ENCODE measurements at places on chromosomes 5 and 9.

- no peak for DNase-seq
These were observed 77.0 kb upstream of the TMC1 start for GRCh38 chr9:72444435-72444834.

DNA sequence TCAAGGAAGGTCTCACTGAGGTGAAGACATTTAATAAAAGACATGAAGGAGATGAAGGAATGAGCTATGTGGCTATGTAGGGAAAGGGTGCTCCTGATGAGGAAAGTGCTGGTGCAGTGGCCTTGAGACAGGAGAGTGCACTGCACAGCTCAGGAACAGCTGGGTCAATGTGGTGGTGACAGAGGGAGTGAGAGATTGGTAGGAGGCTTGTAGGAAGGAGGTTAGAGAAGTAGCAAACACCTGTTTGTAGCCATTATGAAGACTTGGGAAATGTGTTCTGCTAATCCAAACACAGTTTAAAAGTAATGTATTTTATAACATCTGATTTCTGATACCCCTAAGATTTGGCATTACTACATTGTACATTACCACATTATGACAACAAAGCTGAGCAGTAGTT lies 115.1 kb upstream of the MTAP start:
- DNase-seq = no peak

DNA sequence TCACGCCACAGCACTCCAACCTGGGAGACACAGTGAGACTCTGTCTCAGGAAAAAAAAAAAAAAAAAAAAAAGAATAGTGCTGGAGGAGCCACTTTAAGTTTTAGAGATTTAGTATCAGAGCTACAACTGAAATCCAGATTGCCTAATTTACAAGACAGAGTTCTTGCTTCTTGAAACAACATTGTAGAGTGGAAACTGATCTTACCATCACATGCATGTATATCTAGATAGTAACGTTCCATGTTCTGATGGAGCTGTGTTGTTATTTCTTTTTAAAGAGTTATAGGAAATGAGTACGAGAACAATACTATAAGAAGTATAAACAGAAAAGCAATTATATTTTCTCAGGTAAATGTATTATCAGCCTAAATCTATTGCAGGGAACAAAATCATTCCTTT lies 48.9 kb downstream of the TBCA start:
- no peak for DNase-seq

- DNase-seq = no peak
These were observed 25.4 kb upstream of the ELL2 start for GRCh38 chr5:95986937-95987520.

- DNase-seq = no peak
These were observed 75.3 kb downstream of the SLC1A3 start for GRCh38 chr5:36681711-36682110.

- no peak for DNase-seq
These were observed 116.5 kb downstream of the GDNF start for GRCh38 chr5:37723162-37723961.

GRCh38 chr9:91037511-91038482 lies 236.2 kb downstream of the SYK start:
- DNase-seq = peak; percentile 84

- no peak for DNase-seq
These were observed 388 bp upstream of the MED10 start for GRCh38 chr5:6378766-6379103.

DNA sequence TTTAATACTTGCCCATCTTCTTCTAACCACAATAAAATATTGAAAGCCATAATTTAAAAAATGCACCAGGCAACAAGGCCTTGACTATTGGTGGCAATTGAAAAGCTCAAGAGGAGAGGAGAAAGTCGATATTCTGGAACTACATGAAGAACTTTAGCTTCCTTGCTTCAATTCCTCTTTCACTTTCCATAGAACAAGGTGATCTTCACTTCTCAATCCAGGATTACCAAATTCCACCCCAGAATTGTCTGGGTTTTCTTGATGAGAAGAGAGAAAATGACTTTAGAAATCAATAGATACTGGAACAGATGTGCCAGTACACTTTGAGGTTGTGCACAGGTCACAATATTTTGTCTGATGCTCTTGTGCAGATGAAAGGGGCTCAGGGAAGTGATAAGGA lies 52.2 kb downstream of the PTCD2 start:
- DNase-seq = no peak

- DNase-seq = no peak
These were observed 39.0 kb downstream of the KCNIP1 start for GRCh38 chr5:170542691-170543293.

GRCh38 chr9:6931913-6932312 lies 174.1 kb downstream of the KDM4C start:
- peak; percentile 53 for DNase-seq

- no peak for DNase-seq
These were observed 5.8 kb upstream of the NCS1 start for GRCh38 chr9:130166399-130166798.

- no peak for DNase-seq
These were observed 67.9 kb upstream of the CHSY3 start for GRCh38 chr5:129836321-129836720.

- DNase-seq = no peak
These were observed 31.6 kb downstream of the DAB2IP start for GRCh38 chr9:121682926-121683515.

DNA sequence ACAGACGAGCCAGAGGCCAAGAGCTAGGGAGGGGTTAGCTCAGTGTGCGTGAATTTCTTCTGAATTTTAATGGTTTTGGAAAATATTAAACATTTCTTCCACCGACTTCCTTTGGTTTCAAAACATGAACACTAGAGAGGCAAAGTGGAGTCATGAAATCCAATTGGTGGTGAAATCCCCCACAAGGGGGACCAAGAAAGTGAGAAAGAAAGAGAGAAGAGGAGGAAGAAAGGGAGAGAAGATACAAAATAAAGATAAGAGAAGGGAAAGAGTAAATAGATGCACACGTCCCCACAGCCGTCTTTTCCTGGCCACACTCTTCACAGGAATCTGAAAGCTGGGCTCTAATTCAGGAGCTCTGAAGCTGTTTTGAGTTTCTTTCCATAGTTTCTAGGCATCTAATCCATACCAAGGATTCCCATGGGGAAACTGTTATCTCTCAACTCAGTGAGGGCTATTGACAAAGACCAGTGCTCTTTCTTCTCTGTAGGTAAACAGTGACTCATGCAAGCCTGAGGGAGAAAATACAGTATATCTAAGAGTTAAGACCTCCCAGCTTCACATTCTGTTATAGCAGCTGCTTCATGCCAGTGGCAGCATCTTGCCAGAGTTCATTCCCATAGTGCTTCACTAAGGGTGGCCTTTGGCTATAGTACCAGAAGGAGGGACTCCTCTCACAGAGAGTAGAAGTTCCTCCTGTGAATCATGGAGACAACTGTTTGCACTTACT lies 115.8 kb upstream of the LIFR start:
- DNase-seq = no peak

GRCh38 chr5:160843240-160843639 lies 8.8 kb downstream of the ATP10B start:
- no peak for DNase-seq

- DNase-seq = peak; percentile 93
These were observed 24.8 kb upstream of the IER5L start for GRCh38 chr9:129202613-129203555.

DNA sequence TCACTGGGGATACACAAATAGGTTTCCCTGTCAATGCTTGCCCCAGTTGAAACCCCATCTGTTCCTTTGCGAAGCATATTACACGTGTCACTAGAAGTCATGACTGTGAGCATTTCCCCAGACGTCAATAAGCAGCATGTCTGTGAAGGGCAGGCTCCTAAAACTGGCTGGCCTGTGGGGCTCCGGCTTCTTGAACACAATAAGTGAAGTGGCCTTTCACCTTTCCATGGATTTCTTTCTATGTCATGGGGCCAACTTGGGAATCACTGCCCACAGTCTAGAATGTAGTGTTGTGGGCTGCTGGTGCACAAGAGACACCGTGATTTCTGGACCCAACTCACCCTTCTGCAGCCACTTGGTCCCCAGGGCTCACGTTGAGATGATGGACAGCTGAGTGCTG lies 60.4 kb upstream of the CTSL start:
- no peak for DNase-seq

DNA sequence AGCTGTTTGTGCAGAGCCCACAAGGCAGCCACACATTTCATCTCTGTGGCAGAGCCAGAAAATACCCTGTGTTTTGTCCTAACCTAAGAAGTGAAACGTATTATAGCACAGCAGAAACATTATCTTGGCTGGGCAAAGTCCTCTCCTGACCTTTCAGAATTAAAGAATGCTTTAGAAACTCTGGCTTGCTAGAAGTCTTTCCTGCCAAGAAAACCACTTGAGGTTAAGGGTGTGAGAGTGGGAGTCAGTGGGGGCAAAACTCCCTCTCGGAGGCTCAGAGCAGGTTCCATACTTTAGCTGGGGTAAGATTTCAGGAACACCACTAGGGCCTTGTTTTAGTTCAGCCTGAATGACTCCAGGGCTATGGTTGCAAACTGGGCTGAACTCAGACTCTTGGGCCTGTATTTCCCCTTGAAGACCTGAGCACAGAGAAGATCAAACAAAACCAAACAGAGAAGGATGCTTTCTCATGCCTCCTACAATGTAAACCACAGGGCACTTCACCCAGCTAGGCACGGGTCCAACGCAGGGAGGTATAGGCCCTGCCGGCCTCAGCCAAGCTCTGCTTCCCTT lies 48.0 kb downstream of the ZNF366 start:
- no peak for DNase-seq

DNA sequence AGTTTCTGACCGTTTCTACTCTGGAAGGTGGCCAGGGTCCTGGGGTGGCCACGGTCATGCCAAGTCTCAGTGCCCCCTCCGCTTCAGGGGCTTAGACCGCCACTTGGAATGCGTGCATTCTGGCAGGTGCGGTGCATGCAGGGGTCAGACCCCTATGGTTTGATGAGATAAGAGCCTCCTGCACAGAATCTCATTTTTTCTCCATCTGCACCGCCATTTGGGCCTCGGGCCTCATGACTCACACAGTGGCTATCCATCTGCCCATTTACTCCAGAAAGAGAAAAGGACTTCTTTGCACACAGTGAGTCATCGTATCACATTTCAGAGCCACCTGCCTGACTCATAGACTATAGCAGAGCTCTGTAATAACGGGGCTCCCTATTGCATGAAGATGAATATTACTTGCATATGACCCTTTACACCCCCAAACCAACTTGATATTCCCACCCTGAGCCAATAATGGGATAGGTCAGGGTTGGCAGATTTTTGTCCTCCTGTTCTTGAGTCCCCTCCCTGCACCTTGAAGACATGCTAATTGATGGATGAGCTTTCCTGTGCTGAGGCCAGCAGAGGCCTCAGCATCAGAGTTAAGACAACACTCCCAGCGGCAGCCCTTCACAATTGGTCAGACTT lies 157.4 kb downstream of the NR3C1 start:
- DNase-seq = peak; percentile 70

DNA sequence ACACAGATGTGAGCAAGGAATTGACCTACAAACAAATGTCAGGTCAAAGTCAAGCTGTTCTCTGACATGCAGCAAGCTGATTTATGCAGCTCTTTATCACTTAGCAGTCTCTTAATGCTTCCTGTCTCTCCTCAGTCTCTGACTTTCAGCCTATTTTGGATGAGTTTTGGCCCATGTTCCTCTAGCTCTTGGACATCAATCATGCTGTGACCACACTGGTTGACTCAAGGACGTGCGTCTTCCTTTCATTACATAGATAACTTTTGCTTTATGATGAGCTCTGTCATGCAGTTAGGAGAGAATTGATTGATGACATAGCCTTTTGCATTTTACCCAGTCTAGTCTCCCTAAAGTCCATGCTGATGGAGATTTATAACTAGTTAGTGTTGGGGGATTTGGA lies 9.4 kb upstream of the REEP5 start:
- no peak for DNase-seq

DNA sequence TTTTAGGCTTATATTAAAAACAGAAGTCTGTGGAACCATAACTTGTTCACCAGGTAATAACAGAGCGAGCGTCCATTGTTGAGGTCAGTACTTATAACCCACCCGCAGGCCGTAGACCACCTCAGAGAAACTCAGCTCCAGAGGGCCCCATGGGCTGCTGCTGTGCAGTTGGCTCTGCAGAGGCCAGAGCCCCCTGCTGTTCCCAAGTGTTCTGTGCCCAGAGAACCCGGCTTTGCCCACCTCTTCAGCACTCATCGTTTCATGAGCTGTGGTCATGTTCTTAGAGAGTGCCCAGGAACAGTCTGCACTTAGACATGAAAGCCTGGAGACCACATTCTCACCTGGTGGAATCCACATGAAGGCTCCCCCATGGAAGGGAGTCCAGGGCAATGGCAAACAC lies 50.4 kb upstream of the SLC2A8 start:
- no peak for DNase-seq

DNA sequence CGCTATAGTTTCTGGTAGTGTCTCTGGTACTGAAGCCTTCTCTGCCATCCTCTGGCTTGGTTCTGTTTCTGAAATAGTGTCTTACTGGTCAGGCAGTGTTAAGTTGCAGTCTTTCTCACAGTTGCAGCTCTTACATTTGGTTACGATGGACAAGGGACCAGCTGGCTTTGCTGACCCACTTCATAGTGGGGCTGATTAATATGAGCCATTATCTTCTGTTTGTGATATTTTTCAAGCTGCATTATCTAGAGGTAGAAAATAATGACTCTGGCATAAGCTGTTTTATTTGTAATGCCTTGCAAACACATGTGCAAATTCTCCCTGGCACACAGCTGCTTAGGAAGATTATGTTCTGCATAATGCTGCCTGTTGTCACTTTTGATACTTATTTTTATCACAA lies 199.1 kb downstream of the KDM4C start:
- DNase-seq = no peak

DNA sequence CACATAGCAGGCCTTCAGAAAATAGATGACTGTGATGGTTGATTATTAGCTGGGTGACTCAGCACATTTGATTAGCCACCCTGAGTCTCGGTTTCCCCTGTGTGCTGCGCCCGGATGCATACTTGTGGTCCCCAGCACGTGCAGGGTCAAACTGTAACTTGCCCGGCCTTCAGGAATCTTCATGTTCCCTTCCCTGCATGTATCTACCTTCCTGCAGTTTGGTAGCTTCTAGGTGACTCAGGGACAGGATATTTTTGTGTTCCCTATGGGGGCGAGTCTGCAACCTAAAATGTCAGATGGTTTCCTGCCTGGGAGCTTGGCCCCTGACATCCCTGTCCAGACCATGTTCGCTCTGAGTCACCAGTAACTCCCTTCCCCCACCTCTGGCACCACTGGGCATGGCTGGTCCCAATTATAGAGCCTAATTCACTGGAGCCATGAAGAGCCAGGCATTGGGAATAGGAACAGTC lies 13.2 kb downstream of the PTGS1 start:
- DNase-seq = no peak

DNA sequence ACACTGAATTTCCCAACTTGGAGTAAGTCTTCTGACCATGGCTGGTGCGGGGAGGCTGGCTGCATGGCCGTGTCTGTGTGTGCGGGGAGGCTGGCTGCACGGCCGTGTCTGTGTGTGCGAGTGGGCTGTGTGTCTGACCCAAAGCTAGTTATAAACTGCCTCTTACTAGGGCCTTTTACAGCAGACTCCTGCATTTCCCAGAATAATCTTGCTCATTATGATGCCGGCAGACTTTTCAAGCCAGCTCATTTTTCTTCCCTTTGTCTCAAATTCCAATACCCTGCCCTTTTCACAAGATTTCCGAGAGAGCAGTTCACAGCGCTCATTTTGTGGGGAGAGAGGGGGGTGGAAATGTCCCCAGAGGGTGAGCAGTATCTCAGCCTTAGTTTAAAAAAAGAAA lies 470.7 kb upstream of the BRINP1 start:
- DNase-seq = no peak

Measured in AG08396 (cell line).